ENCODE measurements at places on chromosomes 5 and 9.

GRCh38 chr9:124385623-124386022, 29.6 kb downstream of the PSMB7 start:
- DNase-seq = no peak

DNA sequence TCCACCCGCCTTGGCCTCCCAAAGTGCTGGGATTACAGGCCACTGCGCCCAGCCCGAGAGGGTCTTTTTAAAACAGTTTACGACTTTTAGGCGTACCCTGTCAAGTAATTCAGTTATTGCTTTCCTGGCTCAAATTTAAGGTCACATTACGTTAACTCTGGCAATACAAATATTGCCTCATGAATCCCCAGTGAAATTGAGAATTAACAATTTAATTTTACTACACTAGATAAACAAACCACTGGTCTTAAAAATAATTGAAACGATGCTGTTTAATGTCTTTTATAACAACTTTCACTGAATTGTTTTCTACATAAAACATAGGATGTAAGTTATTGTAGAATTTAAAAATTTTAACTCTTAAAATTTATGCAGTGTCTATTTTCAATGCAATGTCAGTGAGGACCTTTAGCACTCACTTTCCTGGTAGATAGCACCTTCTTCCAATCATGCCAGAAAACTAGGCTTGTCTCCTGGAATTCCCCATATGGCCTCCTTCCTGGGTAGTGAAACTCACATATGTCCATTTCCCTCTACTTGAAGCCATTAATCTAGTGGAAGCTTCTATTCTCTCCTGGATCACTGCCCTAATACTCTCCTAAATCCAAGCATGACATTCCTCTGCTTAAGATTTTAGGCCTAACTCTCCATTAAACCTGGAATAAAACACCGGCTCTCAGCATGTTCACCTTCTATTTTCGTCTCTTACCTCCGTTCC, 13.5 kb downstream of the BASP1 start:
- DNase-seq = no peak

DNA sequence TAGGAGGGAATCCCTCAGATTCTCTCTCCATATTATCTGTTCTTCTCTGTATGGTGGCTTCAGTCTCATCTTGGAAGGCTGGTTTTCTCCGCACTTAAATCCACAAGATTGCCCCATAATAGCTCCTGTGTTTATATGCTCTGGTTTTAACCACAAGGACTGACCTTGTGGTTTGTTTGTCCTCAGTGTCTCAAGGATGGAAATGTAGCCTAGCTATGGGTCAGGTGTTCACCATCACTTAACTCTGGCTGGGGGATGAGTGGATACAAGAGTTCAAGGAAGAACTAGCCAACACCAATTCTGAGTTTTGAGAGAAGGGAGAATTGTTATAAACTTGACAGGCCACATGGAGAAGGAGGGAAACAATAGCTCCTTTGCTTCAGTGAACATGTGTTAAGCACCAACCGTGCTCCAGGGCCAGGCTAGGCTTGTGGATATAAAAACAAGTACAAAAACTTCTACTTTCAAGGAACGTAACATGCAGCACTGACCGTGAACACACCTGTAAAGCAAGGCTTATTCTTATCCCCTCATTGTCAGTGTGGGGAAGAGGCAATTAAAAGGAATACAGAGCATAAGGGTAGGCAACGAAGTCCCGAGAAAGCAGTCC, 75.6 kb upstream of the VLDLR start:
- DNase-seq = no peak

GRCh38 chr5:67481362-67481761, 284.8 kb upstream of the CD180 start:
- DNase-seq = no peak

DNA sequence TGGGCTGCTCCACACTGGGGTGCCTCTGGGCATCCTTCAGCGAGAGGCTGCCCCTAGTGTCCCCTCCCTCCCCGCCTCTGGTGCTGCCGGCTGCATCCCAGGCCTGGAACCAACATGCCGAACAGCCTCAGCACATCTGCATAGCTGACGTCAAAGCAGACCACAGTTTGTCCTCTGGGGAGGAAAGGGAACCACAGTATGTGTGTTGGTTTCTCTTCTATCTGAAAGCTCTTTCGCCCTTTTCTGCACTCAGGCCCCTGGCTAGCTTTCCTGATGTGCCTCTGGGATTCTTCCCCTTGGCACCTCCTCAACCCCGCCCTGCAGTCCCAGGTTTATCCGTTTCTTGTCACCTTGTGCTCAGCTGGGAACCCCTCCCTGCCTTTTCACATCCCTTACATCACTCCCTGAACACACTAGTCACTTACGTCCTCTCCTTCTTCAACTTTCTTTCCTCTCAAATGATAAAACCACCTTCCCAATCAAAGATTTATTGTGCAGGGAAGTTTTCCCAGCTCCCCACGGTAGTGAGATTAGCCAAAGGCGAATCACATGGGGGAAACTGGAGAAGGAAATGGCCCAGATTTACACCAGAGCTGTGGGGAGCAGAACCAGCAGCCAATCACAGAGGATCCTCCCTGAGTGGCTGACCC, 35.5 kb upstream of the B4GALT1 start:
- DNase-seq = no peak
